IPS DF 6.9 (cell line): ENCODE measurements at places on chromosomes 5 and 9.

GRCh38 chr9:135960411-135961276 is 529 bp downstream of the UBAC1 start:
- no peaks in the 10 kb centered on the region for H3K27me3 ChIP-seq
- DNase-seq: no peak
- H3K27ac ChIP-seq: no peak overlapping the region
- H3K36me3 ChIP-seq: no peaks in the 10 kb centered on the region

DNA sequence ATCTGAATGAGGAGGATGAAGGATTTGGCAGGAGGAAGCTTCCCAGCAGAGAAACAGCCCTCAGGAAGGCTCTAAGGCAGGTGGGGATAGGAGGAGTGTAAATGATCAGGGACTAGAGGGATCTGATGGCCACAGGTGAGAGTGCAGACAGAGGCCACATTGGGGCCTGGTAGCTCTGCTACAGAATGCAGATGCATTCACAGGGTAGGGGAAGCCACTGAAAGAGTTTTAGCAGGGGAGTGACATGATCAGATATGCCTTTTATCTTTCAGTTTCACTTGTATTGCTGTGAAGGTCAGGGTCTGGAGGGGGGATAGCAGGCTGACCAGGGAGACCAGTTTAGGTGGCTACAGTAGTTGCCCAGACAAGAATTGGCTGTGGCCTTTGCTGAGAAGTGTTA is 3.0 kb downstream of the TXNDC15 start:
- no peak overlapping the region for H3K4me3 ChIP-seq
- no peak overlapping the region for H3K27ac ChIP-seq
- no peaks in the 10 kb centered on the region for H3K27me3 ChIP-seq

DNA sequence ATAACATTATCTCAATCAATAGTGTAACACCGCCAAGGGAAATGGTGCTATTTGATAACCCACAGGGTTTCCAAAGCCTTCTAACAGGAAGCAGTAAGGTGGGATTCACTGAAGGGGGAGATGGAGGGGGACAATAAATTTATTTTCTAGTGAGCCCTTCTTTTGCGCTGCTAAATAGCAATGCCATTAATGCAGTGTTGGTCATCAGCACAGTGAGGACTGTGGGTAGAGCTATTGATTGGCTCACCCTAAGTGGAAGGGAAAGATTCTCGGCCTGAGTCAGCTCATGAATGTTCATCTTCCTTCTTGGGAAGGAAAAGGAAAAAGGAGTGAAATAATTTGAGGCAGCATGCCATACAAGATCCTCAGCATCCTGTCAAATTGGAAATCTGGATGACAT is 25.4 kb downstream of the RGMB start:
- no peaks in the 10 kb centered on the region for H3K27me3 ChIP-seq
- H3K27ac ChIP-seq: no peak overlapping the region
- peaks cover 1% of the 10 kb centered on the region; the same call in 1 of the 2 replicates for H3K4me1 ChIP-seq
- H3K4me3 ChIP-seq: no peak overlapping the region
- no peaks in the 10 kb centered on the region; the same call in 1 of the 2 replicates for H3K36me3 ChIP-seq

DNA sequence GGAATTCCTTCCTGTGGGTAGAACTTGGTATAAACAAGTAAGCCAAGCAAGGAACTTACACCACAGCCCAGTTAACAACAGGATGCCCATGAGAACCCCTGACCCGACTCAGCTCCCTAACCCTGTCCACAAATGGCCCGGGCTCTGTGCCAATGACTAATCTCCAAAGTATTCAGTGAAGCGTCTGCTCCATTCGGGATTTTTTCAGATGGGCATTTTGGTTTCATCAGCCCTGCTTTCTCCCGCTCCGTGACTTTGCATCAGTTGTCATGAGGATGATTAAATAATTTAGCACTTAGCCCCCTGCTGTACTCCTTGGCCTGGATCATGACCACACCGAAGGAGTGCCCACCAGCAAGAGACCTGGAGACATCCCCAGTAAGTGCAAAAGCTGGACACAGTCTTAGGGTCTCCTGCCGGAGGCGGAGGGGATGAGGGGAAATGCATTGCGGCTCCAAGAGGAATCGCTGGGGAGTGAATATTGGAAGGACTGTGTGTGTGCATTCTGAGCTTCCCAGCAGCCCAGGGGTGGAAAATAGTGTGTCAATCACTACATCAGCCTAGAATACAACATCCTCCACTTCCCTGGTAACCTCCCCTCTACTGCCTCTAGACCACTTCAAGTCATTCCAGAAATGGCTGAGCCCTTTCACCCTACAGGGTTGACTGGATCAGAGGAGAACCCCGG is 41.4 kb upstream of the DNAH5 start:
- H3K36me3 ChIP-seq: no peaks in the 10 kb centered on the region
- H3K27me3 ChIP-seq: no peaks in the 10 kb centered on the region
- H3K27ac ChIP-seq: no peak overlapping the region
- DNase-seq: no peak
- H3K4me1 ChIP-seq: no peaks in the 10 kb centered on the region
- H3K4me3 ChIP-seq: no peak overlapping the region

GRCh38 chr9:71822456-71822855 is 54.1 kb upstream of the CEMIP2 start:
- H3K4me3 ChIP-seq: no peak overlapping the region
- no peaks in the 10 kb centered on the region for H3K27me3 ChIP-seq
- H3K36me3 ChIP-seq: no peaks in the 10 kb centered on the region
- DNase-seq: no peak

DNA sequence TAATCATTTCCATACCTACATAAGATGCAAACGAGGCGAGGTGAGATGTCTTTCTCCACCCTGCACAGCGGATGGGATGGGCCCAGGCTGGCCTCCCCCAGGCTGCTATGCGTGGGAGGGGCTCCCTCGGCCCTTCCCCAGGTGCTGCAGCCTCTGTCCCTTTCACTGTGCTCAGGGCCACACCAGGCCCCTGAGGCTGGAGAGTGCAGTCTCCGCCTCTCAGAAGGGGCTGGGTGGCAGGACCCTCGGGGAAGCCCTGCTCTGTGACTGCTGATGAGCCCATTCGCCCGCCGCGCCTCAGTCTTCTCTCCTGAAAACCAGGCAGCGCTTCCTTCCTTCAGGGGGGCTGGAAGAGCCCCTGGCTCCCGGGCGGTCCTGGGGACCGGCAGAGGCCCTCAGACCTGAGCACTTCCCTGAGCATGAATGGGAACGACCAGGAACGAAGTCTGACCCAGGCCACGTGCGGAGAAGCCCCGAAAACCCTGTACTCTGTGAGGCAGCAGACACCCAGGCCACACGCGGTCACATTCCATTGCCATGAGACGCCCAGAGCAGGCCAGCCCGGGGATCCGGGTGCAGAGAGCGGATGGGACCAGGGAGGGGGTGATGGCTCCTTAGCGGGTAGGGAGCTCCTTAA is 21.9 kb upstream of the NOTCH1 start:
- no peak overlapping the region for H3K27ac ChIP-seq
- peaks cover 22% of the 10 kb centered on the region for H3K4me1 ChIP-seq
- H3K4me3 ChIP-seq: no peak overlapping the region
- H3K36me3 ChIP-seq: no peaks in the 10 kb centered on the region
- DNase-seq: no peak

DNA sequence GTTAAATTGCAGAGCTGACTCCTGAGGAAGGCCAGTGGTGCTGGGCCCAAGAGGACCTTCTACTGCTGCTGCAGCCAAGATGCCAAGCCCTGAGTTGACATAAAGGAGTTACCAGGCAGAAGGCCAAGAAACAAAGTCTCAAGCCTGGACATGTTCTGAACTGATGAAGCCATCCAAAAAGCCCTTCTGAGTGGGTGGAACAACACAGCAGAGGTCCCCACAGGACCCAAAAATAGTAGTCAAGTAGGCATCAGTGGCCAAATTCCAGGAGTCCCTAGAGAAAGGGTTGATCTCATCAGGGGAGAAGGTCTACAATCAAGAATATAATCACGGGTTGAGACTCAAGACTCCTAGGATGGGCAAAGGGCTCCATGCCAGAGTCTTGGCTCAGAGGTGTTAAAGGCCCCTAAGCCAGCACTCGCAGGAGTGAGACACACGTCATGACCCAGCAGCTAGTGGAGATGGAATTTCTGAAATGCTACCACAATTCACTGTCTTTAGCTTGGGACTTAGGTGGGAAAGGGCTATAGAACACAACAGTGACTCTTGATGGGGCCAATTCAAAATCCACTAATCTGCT is 119.7 kb downstream of the FANCC start:
- peaks cover 1% of the 10 kb centered on the region; the same call in 1 of the 2 replicates for H3K4me1 ChIP-seq
- no peaks in the 10 kb centered on the region for H3K27me3 ChIP-seq
- H3K27ac ChIP-seq: no peak overlapping the region
- H3K36me3 ChIP-seq: no peaks in the 10 kb centered on the region
- DNase-seq: no peak
- no peak overlapping the region for H3K4me3 ChIP-seq

DNA sequence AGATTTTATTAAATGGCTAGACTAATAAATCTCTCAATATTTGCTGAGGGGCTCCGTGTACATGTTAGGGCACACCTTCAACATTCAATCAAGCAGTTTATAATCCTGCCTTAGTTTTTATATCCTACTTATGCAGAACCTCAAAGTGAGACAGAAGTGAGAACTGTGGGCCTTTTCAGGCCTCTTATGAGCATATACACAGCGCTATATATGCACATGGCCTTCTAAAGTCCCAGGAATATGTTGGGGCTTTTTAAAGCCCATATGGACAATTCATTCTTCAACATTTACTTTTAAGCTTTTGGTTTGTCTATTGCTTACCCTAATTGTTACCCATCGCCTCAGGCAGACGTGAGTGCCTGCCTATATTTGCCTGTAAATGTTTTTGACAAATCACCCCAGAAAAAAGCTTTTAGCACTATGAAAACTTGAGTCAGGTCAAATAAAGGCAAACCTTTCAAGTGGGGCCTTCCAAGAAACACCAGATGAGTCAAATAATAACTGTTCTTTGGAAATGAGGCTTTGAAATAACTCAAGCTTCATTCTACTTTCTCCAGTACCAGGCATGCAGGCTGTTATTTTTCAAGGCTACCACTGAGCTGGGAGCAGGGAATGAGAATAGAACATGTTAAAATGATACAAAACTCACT is 58.2 kb downstream of the ESM1 start:
- DNase-seq: no peak
- no peaks in the 10 kb centered on the region for H3K36me3 ChIP-seq
- H3K4me3 ChIP-seq: no peak overlapping the region
- no peak overlapping the region for H3K27ac ChIP-seq

DNA sequence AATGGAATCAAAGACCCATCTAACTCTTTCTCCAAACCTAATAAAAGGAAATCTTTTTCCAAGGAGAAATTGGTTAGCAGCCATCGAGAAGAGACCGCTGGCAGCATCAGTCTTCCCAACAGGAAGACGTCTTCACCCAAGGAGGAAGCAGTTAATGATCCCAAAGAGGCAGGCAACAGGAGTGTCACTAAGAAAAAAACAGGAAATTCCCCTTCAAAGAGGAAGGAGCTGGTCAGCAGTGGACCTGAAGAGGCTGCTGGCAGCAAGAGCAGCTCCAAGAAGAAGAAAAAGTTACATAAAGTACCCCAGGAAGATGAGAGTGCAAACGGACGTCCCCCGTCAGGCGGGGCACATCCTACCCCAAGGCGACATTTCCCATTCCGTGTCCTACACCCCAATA is 143.7 kb downstream of the ELAVL2 start:
- no peak overlapping the region for H3K27ac ChIP-seq
- H3K27me3 ChIP-seq: no peaks in the 10 kb centered on the region
- H3K4me3 ChIP-seq: no peak overlapping the region
- DNase-seq: no peak

GRCh38 chr5:27855491-27855890 is 817.1 kb upstream of the CDH9 start:
- DNase-seq: no peak
- H3K36me3 ChIP-seq: no peaks in the 10 kb centered on the region
- H3K27ac ChIP-seq: no peak overlapping the region
- no peaks in the 10 kb centered on the region for H3K27me3 ChIP-seq
- no peaks in the 10 kb centered on the region for H3K4me1 ChIP-seq

GRCh38 chr9:34570376-34570775 is 19.1 kb downstream of the CNTFR start:
- H3K27me3 ChIP-seq: no peaks in the 10 kb centered on the region
- no peak for DNase-seq
- H3K4me1 ChIP-seq: peaks cover 11% of the 10 kb centered on the region
- H3K36me3 ChIP-seq: no peaks in the 10 kb centered on the region
- H3K27ac ChIP-seq: no peak overlapping the region
- no peak overlapping the region for H3K4me3 ChIP-seq

DNA sequence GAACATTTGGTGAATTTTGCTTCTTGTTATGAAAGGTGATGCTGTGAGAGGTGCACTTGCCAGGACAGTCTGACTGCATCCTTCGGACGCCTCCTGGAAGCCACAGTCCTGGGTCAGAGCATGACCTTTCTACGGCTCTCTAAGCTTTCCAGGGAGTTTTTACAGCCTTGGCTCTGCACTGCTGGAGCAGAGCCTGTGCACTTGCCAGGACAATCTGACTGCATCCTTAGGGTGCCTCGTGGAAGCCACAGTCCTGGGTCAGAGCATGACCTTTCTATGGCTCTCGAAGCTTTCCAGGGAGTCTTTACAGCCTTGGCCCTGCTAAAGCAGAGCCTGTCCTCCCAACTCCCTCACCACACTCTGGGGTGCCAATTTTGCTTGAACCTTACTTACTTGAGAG is 49.6 kb downstream of the CCDC180 start:
- no peaks in the 10 kb centered on the region for H3K27me3 ChIP-seq
- H3K36me3 ChIP-seq: no peaks in the 10 kb centered on the region
- no peak overlapping the region for H3K27ac ChIP-seq
- no peak for DNase-seq
- no peaks in the 10 kb centered on the region for H3K4me1 ChIP-seq
- no peak overlapping the region for H3K4me3 ChIP-seq

- no peak for DNase-seq
- H3K4me3 ChIP-seq: no peak overlapping the region
- H3K36me3 ChIP-seq: no peaks in the 10 kb centered on the region
- H3K27me3 ChIP-seq: no peaks in the 10 kb centered on the region
Measured at GRCh38 chr5:113090336-113091106, 113.9 kb downstream of the DCP2 start.

DNA sequence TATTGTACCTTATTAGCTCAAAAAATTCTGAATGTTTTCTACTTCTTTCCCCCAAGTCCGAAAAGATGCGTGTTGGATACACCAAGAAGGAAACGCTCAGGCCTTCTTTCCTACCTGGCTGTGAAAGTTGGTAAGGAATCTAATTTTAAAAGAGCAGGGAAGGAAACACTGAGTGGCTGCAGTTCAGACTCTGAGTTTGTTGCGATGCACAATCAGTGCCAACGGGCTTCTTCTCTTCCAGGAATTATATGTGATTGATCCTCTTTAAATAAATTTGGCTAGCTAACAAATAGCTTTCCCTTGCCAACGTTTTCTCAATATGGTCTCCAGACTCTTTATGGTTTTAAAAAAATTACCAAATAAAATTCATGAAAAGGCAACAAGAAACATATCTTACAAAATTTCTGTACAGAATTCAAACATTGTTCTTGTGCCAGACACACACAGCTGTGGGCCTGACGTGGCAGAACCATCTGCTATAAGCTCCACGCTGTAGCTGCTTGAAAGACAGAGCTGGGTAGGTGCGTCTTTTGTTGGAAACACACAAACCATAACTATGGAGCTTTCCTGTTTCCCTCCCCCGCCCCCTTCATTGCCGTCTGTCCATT is 493.1 kb downstream of the ZNF608 start:
- H3K4me1 ChIP-seq: no peaks in the 10 kb centered on the region
- no peak for DNase-seq
- no peak overlapping the region for H3K27ac ChIP-seq
